Activated T-helper 1 cell treated with anti-CD3 and anti-CD28 coated beads, Interleukin-12 subunit alpha, Interleukin-12 subunit beta, Interleukin-2, Interleukin-4 antibody, amounts not matched to agents 30 ng/mL and 10 ng/mL and 1 ng/mL, durations not matched to agents 14 hours and 24 hours and 36 hours (primary cell): ENCODE measurements at places on chromosomes 4 and X. TPM values are rescaled to one million over a fixed set of nuclear protein-coding genes. Genes with fewer than 3 reads are reported as not detected.

The MAGEB18 gene
- not detected in 2 replicates for total RNA-seq

The GPRIN3 gene
- total RNA-seq, result 37.1 and 39.0 TPM in 2 replicates

DNA sequence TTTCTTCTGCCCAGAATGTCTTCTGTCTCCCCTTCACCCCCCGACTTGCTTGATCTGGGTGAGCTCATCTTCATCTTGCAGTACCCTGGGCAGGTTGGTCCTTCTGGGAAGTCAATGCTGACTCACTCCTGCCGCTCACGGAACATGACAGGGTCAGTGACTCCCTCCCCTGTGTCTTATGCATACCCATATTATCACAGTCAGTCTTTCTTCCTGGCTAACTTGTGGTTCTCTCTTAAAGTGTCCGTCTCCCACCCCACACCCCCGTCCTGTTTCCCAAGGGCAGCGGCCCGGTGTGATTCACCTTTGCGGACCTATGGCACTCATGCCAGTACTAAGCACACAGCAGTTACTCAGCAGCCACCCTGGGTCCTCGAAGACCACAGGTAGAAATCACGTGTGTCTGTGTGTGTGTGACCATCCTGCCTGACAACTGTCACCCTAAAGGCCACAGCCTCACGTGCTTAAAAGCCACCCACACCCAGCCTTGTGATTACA is 17.7 kb downstream of the IQSEC2 start:
- no peaks in the 10 kb centered on the region for H3K36me3 ChIP-seq
- peak overlapping the region; percentile 82 for H3K27ac ChIP-seq
- peaks cover 28% of the 10 kb centered on the region for H3K4me1 ChIP-seq
- H3K27me3 ChIP-seq, result peaks cover 2% of the 10 kb centered on the region

DNA sequence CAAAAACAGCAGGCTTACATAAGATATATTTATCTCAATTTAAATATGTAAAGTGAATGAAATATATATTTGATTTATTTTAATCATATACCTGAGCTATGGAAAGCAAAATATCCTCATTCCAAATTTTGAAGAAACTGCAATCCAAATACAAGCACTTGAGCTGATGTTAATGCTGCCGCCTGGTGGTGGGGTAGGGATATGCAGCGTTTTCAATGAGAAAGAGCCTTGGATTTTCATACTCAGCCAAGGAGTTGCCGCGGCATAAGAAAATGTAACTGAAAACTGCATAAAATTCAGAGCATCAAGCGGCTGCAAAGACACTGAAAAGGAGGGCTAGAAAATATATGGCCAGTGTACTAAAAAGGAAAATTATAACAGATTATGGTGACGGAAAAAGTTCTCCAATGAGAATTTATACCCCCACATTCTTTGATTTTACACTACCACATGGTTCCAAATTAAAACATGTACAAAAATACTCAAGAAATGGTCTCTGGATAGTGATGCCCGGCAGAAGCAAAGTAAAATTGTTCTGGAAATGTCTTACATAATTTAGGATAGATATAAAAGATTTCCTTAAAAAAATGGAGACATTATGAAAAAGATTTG is 660.3 kb upstream of the PITX2 start:
- no peak for DNase-seq
- H3K4me1 ChIP-seq, result no peaks in the 10 kb centered on the region
- no peak overlapping the region for H3K27ac ChIP-seq
- no peaks in the 10 kb centered on the region for H3K36me3 ChIP-seq
- no peaks in the 10 kb centered on the region for H3K27me3 ChIP-seq

- no peak for DNase-seq
- H3K27me3 ChIP-seq, result peaks cover 83% of the 10 kb centered on the region
- peaks cover 8% of the 10 kb centered on the region for H3K4me1 ChIP-seq
- H3K27ac ChIP-seq, result peak overlapping the region; percentile 23
These were observed 8.5 kb downstream of the NKX3-2 start for GRCh38 chr4:13535708-13536361.
